ENCODE measurements at places on chromosomes 3 and 15. TPM values are rescaled to one million over a fixed set of nuclear protein-coding genes. Genes with fewer than 3 reads are reported as not detected.

NANOGP8 gene
- total RNA-seq: not detected

GOLGA6L10 gene
- 0.37 TPM for total RNA-seq

RETNLB gene
- not detected for total RNA-seq

LRTM1 gene
- not detected for total RNA-seq

PRKCI gene
- total RNA-seq: 18.5 TPM

PAQR5 gene
- not detected for total RNA-seq

SNX22 gene
- 0.51 TPM for total RNA-seq

ABTB1 gene
- total RNA-seq: 23.9 TPM

CLRN1 gene
- not detected for total RNA-seq

ARHGEF3 gene
- total RNA-seq: 92.7 TPM

NRG4 gene
- not detected for total RNA-seq

FGF7 gene
- 0.07 TPM for total RNA-seq
